Erythroblast (primary cell): ENCODE measurements at places on chromosomes 5 and 9.

DNA sequence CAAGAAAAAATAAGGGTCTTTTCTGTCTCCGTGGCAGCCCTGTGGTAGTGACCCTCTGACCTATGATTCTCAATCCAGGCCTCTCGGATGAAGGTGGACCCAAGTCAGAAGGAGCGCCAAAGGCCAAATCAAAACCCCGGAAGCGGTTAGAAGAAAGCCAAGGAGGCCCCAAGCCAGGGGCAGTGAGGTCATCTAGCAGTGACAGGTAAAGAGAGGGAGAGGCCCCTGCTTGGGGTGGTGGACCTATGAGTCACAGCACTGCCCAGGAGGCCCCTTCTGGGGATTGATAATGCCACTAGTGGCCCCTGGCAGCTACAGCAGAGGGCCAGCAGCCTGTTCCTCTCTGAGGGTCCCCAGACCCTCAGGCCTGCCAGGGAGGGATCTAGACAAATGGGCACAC, 6.4 kb upstream of the SLC2A8 start:
- no peak for DNase-seq

DNA sequence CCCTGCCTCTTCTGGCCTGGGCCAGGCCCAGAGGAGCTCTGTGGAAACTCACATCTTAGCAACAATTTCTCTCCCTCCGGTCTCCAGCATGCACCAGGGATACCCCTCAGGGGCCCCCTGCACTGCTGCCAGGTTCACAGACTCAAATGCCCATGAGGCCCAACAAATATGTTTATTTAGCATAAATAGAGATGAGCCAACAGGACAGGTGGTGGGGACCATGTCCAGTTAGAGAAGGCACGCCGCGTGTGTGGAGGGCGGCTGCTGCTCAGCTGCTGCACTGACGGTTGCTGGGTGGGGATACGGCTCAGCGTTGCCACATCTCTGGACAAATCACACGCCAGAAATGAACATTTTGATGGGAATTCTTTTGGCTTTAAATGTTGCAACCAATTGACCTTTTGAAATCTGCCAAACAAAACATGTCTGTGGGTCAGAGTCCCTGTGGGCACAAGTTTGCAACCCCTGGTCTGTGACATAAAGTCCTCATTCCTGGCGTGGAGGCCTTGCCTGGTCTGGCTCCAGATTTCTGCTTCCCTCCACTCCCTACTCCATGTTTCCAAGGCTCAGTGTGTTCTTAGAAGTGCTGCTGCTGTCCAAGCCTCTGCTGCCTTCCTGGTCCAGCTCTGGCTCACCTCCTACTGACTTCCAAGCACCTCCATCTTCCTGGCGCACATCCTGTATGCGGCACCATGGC, 88.9 kb downstream of the AMBP start:
- no peak for DNase-seq

GRCh38 chr9:108033976-108034964, 544.7 kb upstream of the KLF4 start:
- DNase-seq = no peak

- no peak for DNase-seq
Observed at GRCh38 chr9:136359774-136360718, 3.5 kb downstream of the DNLZ start.

GRCh38 chr9:113623851-113624485, 160.4 kb downstream of the RGS3 start:
- DNase-seq = no peak

DNA sequence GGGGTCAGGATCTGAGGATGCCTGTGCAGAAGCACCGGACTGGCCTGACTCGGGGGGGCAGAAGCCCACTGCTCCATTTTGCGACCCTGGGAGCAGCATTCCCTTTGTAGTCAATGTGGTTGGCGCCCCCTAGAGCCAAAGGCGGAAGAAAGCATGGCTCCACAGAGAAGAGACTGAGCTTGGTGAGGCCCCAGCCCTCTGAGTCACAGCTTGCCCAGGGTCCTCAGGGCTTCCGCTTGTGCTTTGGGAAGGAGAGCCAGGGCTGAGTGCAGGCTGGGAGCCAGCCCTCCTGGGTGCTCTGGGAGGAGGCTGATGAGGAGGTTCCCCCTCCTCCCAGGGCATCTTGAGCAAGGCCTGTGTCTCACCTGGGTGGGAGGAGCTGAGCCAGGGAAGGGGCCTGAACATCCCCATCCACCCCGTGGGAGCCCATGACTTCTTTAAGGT, 5.5 kb upstream of the AQP3 start:
- peak; percentile 73 for DNase-seq

DNA sequence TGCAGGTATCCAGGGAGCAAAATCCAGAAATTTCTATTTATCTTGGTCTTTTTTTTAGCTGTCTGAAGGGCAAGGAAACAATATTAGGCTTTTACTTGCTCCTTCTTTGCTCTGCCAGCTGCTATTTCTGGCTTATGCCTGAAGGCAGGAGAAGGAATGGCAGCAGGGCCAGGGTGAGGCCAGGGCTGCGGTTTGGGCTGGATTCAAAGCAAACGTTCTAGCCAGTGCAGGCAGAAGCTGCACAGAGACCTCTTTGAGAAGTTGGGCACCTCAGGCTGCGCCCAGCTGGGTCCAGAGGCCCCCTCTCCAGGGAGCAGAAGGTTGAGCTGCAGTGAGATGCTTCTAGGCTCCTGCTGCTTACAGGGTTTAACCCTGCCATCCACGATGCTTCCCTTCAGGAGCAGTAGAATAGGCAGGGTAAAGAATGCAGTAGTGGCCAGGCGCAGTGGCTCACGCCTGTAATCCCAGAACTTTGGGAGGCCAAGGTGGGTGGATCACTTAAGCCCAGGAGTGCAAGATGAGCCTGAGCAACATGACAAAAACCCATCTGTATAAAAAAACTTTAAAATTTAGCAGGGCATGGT, 201.2 kb downstream of the ADCY2 start:
- DNase-seq = no peak

GRCh38 chr9:93107825-93108161, 11.8 kb downstream of the CARD19 start:
- no peak for DNase-seq

- DNase-seq = peak; percentile 53
Observed at GRCh38 chr5:113606298-113607134, 93.0 kb downstream of the YTHDC2 start.

DNA sequence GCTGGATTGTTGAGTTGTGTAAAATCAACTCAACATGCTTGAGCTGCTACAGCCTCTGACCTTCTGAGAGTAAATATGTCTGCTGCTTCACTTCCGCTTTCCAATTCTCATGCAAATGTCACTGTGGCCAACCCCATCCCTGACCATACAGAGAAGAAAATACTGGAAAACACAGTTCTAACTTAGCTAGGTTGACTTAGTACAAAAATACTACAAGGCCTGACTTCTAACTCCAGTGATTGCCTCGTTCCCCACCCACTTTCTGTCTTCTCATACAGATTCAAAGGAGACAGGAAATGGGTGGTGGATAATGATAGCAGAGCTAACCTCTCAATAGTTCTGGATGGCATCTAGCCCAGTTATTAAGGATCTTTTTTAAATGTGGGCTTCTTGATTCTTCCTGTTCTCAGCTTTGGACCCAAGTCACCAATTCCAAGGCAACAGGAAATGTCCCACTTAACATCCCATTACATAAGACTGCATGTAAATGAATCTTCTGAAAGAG, 226.6 kb upstream of the SLC24A2 start:
- DNase-seq = no peak

DNA sequence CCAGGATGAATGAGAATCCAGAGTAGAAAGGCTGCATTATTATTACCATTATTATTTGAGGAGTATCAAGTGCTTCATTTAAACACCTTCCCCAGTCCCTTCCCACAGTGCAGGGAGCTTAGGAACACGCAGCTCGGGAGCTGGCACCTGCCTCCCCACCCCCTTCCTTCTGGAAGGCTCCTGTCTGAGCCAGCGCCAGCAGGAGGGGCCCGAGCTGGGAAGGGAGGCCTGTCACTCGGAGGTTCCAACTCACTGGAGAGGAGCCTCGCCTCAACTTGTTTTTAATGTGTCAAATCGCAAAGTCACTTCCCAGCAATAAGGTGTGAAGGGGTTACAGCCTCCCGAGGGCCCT, 156.4 kb upstream of the IRX4 start:
- DNase-seq = no peak

- DNase-seq = no peak
Observed at GRCh38 chr5:133990396-133990795, 14.4 kb downstream of the VDAC1 start.

GRCh38 chr5:34959323-34959722, 30.0 kb downstream of the DNAJC21 start:
- no peak for DNase-seq

DNA sequence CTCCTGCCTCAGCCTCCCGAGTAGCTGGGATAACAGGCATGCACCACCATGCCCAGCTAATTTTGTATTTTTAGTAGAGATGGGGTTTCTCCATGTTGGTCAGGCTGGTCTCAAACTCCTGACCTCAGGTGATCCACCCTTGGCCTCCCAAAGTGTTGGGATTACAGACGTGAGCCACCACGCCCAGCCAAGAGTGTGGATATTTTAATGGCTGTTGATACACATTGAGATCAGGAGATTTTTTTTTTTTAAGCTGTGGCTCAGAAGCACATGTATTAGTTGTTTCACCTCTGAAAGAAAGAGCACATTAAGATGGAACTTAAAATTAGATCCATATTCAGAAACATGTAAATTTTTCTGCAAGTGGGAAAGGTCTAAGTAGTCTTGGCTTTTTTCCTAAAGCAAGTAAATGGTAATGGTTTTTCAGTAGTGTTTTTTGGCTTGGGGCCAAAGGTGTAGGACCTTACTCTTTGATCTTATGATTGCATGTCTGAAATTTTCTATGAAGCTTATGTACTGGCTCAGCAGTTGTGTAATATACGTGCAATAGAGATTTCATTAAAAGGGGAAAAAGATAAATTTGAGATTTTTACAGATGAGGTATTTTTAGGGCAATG, 9.9 kb downstream of the RBM27 start:
- DNase-seq = peak; percentile 50

GRCh38 chr9:8156346-8156745, 356.8 kb upstream of the DMAC1 start:
- no peak for DNase-seq

GRCh38 chr9:136653323-136654079, 9.2 kb upstream of the EGFL7 start:
- no peak for DNase-seq

DNA sequence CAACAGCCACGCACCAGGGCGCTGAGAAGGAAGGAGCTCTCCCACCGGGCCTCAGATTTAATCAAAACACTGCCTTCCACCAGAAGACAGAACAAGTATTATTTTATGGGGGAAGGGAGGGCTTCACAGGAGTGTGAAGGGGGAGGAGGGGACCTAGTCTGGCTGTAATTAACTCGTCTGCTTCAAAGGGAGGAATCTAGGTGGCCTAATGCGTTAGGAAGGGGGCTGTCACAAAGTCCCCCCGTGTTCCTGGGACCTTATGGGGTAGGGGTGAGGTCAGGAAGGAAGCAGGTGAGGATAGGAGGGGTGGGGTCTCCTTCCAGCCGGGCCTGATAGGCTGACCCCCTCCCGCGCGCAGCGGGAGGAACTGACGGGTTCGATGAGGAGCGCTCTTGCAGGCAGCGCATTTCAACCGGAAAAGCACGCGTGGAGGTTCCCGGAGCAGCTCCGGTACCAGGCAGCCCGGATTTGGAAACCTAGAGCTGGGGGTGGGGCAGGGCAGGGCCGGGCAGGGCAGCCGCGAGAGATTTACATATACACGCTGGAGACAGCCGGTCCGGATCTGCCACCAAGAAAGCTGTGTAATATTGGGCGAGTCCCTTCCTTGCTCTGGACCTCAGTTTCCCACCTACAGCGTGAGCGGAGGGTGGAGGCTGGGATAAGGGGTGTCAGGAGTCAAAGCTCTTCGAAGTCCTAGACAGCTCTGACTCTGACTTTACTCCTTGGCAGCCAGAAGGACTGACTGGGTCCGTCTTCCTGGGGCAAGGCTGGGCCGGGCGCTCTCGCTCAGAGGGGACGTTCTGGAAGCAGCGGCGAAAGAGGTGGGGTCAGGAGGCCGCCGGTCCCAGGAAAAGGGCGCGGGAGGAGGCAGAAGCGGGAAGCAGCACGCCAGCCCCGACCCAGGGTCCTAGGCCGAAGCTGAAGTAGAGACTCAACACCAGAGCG, 1.8 kb downstream of the SHB start:
- peak; percentile 55 for DNase-seq

DNA sequence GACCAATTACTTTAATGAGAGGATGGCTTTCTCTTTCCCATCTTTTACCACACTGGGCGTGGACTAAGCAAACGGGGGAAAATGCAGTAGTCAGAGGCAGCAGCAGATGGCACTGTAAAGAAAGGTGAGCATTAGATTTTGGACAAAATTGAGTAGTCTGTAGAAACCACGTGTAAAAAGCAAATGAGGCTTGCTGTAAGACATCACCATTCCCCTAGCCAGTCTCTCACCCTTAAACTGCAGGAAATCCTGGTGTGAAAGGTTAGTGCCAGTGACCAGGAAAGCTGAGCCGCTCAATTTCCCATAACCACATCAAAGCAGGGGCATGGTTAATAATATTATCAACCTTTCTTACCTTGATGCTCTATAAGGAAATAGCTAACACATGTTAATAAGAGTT, 31.8 kb downstream of the SPATA31C2 start:
- DNase-seq = no peak

DNA sequence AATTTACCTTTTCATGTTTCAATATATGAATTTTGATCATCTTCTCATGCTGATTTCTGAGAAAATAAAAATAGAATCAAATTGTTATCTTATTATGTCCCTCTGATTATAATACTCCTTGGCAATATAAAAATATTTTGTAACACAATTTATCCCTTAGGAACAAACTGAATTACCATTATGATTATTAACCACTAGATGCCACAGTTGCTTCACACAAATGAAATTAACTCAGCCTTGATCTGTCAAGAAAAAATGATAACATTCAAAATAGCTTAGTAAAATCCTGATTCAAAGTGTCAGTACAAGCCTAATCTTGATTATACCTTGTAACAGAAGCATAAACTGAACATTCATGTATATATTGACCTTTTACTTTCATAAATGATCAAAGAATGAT, 4.8 kb upstream of the CHSY3 start:
- peak; percentile 20 for DNase-seq

DNA sequence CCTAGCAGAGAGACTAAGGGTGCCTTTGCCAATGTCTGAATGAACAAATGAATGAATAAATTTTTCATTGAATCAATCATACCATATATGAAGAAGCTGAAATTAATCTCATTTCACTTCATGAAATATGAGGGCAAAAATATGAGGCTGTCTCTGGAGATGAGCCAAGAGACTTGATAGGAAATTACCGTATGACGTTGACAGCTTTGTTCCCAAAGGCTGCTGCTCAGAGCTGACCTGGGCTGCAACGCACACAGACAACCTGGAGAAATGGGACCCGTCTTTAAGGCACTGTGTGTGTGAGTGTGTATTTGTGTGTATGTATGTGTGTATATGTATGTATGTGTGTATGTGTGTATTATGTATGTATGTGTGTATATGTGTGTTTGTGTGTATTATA, 226.1 kb downstream of the IRX2 start:
- DNase-seq = no peak
